ENCODE measurements at places on chromosomes 2 and 18.
A peak's percentile ranks its signal among the peaks of the same experiment; 100 is the strongest.

DNA sequence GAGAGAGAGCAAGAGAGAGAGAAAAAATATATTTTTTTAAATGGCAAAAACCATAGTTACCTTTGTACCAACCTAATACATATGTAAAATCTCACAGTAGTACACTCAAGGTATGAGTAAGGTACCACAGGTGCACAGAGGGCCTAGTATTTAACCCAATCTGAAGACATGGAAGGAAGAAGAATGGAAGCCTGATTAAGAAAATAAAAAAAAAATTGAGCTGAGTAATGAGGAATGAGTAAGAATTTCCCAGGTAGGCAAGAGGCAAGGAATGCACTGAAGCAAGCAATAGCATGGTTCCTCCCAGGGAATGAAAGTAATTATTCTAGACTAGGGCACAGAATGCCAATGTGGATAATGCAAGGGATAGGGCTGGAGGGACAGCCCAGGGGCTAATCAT is 294.2 kb downstream of the FIGN start:
- no peak for DNase-seq

DNA sequence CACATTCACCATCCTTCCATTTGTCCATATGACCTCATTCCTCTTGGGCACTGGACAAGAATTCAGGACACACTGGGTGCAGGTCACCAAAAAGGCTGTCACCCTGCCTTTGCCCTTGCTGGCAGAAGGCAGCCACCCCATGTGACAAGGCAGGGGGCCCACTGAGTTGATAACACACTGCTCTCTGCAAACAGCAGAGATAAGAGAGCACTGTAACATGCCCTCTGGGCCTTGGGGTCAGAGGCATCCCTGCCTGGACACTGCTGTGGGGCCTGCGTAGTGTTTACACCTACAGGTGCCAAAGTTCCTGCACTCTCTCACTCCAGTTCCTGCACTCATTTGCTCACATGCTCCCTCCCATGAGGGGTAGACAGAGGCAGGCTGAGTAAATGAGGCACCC is 344.7 kb upstream of the TCF4 start:
- no peak for DNase-seq

GRCh38 chr18:6449213-6449612 is 34.5 kb upstream of the L3MBTL4 start:
- no peak for DNase-seq

GRCh38 chr2:240351826-240352426 is 83.5 kb upstream of the GPC1 start:
- peak; percentile 68 for DNase-seq

DNA sequence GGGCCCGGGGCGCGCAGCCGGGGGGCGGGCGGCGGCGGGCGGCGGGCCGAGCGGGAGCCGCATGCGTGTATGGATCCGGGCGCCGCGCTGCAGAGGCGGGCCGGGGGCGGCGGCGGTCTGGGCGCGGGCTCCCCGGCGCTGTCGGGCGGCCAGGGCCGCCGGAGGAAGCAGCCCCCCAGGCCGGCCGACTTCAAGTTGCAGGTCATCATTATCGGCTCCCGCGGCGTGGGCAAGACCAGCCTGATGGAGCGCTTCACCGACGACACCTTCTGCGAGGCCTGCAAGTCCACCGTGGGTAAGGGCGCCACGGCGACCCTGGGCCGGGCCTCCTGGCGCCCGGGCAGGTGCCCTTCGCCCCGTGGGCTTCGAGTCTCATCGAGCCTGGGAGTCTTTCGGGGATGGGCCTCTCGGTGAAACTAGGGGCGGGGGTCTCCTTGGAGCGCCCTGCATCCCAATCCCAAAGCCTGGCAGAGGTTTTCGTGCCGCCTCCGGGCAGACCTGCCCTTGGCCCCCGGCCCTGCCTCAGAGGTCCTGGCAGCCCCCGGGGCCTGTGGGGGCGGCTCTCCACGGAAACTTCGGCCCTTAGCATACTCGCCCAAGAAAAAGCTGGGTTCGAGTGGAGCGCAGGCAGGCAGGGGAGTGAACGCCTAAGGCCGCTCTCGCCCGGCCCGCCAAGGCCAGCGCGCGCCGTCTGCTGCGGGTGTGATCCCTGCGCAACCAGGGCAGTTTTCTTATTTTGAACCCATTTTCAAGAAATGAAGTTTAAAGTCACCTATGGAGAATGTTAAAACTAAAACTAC is 622 bp downstream of the RAB12 start:
- peak; percentile 21 for DNase-seq
